Nucleus accumbens (tissue), 56 donors: ENCODE measurements at places on chromosomes 4 and X.

- no peak for DNase-seq
Measured at GRCh38 chr4:158835226-158836001, 66.6 kb downstream of the FNIP2 start.

DNA sequence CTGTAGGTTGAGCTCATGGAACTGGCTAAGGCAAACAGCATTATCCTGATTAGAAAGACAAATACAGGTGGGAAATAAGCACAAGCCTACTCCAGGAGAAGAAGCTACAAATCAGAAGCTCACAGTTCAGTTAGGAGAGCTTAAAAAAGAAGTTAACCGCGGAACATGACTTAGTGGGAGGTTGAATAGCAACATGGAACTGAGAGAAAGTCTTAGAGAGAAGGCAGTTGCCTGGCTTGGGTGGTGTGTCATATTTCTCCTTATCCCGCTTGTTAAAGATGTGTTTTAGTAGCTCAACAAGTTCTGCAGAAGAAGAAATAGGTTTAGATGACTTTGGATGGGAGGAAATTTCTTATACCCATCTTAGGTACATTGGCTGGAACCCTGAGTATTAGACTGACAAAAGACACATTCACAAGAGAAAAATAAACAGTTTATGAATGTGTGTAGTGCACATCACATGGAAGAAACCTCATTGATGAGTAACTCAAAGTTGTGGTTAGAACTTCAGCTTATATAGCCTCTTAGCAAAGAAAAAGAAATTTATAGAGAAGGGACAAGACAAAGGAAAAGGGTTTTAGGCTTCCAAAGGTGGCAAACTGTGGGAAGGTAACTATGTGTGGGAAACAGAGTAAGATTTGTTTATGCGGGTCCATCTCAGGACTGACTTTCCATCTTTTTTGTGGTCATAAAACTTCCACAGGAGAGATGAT lies 37.4 kb upstream of the RXFP1 start:
- DNase-seq: no peak

- no peak for DNase-seq
Measured at GRCh38 chr4:60683357-60683756, 516.8 kb upstream of the ADGRL3 start.

- no peak for DNase-seq
Measured at GRCh38 chr4:56348576-56348975, 38.7 kb downstream of the AASDH start.

DNA sequence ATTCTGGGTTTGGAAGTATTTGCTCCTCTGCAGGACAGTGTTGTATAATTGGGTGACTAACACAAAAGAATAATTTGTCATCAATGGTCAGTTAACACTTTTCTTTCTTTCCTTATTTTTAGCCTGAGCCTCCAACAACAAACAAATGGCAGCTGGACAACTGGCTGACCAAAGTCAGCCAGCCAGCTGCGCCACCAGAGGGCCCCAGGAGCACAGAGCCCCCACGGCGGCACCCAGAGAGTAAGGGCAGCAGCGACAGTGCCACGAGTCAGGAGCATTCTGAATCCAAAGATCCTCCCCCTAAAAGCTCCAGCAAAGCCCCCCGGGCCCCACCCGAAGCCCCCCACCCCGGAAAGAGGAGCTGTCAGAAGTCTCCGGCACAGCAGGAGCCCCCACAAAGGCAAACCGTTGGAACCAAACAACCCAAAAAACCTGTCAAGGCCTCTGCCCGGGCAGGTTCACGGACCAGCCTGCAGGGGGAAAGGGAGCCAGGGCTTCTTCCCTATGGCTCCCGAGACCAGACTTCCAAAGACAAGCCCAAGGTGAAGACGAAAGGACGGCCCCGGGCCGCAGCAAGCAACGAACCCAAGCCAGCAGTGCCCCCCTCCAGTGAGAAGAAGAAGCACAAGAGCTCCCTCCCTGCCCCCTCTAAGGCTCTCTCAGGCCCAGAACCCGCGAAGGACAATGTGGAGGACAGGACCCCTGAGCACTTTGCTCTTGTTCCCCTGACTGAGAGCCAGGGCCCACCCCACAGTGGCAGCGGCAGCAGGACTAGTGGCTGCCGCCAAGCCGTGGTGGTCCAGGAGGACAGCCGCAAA lies 106.0 kb downstream of the KLHL8 start:
- no peak for DNase-seq

DNA sequence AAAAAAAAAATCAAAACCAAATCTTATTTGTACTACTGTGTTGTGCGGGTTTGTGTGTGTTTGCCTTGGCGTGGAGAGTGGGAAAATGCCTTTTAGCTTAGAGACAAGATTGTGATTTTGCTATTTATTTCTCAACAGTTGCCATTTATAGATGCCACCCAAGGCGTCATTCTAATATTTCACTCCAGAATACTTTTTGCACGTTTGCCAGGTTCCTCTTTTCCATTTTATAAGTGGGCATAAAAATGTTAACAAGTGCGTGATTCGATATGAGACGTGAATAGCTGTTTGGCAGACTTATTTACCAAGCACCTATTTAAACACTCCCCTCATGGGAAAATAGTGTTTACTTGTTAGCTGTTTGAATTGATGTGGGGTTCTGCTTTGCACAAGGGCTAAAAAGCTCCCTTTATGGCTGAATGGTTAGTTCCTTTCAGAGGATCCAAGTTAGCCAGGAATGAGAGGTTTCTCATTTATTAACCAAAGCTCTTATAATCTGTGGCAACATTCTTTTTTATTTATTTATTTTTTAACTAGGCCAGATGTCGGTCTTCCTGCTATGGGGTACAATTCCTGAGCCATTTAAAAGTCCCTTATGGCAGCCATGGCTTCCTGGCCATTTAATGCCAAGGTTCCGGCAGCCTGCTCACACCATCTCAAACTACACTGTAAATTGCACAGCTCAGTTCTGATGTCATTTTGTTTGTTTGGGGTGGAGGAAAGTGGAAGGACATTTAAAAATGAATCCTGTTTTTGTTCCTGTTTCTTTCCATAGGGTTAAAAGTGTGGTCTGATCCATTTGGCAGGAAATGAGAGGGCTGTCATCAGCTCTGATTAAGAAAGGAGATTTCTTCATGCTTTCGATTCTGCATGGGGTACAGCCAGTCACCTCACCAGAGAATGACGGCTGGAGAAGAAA lies 14.6 kb downstream of the SMIM20 start:
- DNase-seq: no peak

DNA sequence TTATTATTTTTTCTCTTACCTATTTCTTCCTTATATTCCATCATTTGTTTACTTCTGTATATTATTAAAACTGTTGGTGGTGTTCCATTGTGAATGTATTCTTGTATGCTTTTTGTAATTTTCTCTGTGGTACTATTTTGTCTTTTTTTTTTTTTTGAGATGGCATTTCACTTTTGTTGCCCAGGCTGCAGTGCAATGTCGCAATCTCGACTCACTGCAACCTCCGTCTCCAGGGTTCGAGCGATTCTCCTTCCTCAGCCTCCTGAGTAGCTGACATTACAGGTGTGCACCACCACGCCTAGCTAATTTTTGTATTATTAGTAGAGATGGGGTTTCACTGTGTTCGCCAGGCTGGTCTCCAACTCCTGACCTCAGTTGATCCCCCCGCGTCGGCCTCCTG lies 8.6 kb downstream of the KDM6A start:
- no peak for DNase-seq

DNA sequence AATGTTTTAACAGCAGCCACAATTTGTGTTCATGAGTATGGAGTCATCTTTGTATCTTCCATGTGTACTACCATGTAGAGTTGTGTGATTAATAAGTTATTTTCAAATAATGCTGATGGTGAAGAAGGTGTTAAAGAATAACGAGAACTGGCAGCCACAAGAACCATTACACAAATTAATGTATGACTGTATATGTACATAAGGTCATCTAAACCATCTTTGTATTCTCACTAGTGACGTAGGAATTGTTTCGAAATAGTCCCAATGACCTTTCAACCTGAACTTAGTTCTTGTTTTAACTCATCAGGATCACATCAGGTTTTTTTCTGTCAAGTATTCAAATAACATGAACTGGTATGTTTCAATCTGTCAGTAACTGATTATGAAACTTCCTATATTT lies 48.3 kb upstream of the NOCT start:
- DNase-seq: no peak

DNA sequence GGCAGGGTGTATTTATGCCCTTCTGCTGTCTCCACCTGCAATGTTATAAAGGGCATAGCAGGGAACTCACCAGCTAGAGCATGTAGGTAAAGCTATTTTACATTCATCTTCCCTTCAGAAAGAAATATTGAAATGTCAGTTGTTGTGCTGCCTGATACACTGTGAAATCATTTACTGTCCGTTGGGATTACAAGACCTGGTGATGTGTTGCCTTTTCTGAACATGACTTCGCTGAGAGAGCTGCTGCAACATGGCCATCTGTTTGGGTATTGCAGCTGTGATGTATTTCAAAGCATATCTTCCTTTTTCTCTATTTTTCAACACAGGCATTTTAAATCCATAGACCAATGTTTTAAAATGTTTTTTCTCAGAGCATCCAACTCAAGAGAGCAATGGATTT lies 644.1 kb upstream of the GNPDA2 start:
- no peak for DNase-seq

- no peak for DNase-seq
Measured at GRCh38 chrX:8272821-8273220, 101.8 kb upstream of the VCX2 start.

DNA sequence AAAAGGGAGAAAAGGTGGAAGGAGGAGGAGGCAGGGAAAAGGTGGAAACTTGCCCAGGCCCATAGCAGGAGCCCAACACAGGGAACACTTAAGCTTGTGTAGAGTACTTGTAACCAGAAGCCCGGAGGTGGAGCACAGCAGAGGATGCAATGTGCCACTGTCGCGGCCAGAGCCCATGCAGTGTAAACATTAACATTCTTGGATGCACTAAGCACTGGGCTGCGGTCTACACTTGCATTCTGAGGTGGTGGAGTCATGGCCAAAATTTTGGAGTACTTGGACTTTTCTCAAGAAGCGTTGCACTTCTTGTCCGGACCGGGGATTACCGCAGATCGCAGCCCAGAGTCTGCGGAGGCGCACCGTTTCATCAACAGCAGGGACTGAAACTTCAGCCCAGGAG lies 4.5 kb upstream of the RHOXF1 start:
- DNase-seq: no peak

GRCh38 chr4:170940043-170940724 lies 850.4 kb upstream of the AADAT start:
- no peak for DNase-seq

- no peak for DNase-seq
Measured at GRCh38 chrX:110242371-110242770, 75.5 kb downstream of the AMMECR1 start.

DNA sequence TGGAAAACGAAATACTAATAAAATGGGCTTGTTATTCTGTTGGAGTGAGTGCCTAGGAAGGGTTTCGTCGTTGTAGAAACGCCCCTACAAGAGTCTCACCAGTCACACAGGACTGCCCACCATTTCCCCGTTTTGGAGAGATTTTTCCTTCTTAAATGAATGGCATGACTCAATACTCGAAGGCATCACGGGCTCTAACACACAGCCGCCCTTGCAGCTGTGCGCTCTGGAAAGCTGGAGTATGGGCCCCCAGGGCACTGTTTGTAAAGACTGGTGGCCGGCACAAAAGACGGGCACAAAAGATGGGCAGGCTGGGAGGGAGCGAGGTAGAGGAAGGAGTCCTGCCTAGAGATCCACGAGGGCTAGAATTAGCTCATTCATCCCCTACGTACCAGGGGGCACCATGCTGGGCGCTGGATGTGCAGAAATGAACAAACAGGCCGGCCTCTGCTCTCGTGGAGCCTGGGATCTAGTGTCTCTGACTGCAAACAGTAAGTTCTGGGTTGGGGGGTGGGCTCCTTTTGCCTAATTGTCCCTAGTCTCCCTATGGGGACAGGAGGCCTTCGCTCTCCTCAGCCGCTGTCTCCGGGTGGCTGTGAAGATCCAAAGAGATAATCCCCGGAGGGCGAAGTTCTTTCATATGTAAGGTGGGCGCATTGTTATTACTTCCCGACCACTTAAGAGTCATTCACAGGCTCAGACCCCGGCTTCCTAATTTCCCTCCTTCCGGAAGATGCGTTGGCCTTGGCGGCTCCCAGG lies 1.0 kb upstream of the SFRP2 start:
- DNase-seq: no peak

- no peak for DNase-seq
Measured at GRCh38 chr4:158810487-158811215, 41.8 kb downstream of the FNIP2 start.

- no peak for DNase-seq
Measured at GRCh38 chr4:177281351-177281909, 28.2 kb upstream of the NEIL3 start.

GRCh38 chr4:187021436-187022205 lies 298.0 kb upstream of the FAT1 start:
- DNase-seq: no peak

DNA sequence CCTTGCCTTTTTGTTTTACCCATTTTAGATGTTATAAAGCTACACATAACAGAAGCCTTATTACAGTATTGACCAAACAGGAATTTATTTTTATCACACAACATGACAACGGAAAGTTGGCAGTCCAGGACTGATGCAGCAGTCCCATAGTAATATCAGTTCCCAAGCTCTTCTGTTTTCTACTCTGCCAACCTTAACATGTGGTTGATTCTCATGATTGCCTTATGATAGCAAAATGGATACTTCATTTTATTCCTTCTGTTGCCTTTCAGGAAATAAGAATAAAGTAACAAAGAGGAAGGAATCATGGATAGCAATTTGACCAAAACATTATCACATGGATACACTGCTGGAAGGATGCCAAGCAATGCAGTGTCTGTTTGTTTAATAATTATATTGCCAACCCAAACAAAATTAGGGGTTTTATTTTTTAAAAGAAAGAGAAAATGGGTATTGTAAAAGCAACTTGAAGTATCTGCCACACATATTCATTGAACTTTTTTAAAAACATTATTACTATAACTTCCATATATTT lies 275.7 kb downstream of the STPG2 start:
- DNase-seq: no peak

DNA sequence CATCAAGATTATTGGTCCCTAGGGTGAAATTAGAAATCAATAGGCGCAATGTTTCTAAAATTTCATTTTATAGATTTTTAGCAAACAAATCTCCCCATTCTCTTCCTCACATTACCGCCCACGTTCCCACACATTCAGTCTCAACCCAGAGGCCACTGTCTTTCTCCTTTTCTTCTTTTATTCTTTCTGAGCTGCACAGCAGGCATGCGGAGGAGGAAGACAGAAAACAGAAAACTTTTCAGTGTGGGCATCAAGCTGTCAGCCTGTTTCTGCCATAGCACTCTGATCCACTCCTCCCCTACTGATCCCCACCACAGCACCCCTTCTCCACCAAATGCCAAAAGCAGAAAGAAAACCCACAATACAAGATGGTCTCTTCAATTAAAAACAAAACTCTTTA lies 94.8 kb upstream of the ADAMTS3 start:
- no peak for DNase-seq

DNA sequence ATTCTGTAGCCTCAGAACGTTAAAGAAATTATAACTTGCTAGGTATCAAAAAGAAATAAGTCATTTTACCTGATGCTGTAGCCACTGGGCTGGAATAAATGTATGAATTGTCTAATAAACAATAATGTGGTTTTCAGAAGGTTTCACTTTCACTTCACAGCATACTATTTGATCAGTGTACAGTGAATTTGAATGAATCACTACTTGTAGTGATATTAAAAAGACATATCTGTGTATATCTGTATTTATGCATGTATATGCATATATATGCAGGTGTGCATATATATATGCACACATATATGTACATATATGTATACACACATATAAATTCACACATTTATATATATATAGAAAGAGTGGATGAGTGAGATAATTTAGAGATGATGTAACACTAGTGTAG lies 440.0 kb upstream of the PCDH10 start:
- DNase-seq: no peak

GRCh38 chrX:133921764-133922389 lies 63.5 kb downstream of the GPC3 start:
- DNase-seq: no peak
